ENCODE measurements at places on chromosomes 13 and 19. TPM values are rescaled to one million over a fixed set of nuclear protein-coding genes. Genes with fewer than 3 reads are reported as not detected.

Gene KLK4
- not detected for total RNA-seq

Gene JSRP1
- not detected for total RNA-seq

Gene LCP1
- total RNA-seq, result 2.9 TPM

Gene ACP4
- not detected for total RNA-seq

Gene VPS36
- total RNA-seq, result 64.3 TPM

Gene OR7A5
- total RNA-seq, result 0.73 TPM

Gene ZNF560
- 1.7 TPM for total RNA-seq

Gene KCNRG
- 3.3 TPM for total RNA-seq

Gene SPTBN4
- 1.00 TPM for total RNA-seq

Gene SULT2A1
- not detected for total RNA-seq

Gene VN1R2
- not detected for total RNA-seq

Gene ZNF626
- total RNA-seq, result 9.1 TPM

Gene FBXO17
- 27.6 TPM for total RNA-seq

Gene KCTD12
- total RNA-seq, result 12.8 TPM

Gene C19orf73
- total RNA-seq, result 1.0 TPM

Gene MYO1F
- 0.15 TPM for total RNA-seq

Gene CYP2A6
- not detected for total RNA-seq

Gene FFAR3
- not detected for total RNA-seq

Gene CGB5
- not detected for total RNA-seq

Gene CGB8
- not detected for total RNA-seq

Gene CPB2
- total RNA-seq, result not detected

Gene RFPL4A
- not detected for total RNA-seq

Gene NLRP9
- total RNA-seq, result not detected

Gene COL4A2
- total RNA-seq, result 112 TPM

Gene PRODH2
- total RNA-seq, result not detected

Gene MISP3
- total RNA-seq, result under 0.01 TPM

Gene GPR183
- total RNA-seq, result under 0.01 TPM

Gene GTF2F1
- total RNA-seq, result 44.7 TPM

Gene MADCAM1
- total RNA-seq, result not detected

Gene FAM124A
- 9.3 TPM for total RNA-seq

Gene ZNF583
- total RNA-seq, result 7.6 TPM

Gene DHDH
- 1.1 TPM for total RNA-seq

Gene NCR1
- total RNA-seq, result not detected

Gene NBEA
- total RNA-seq, result 0.31 TPM

Gene KLK3
- total RNA-seq, result not detected

Gene B3GNT8
- 0.33 TPM for total RNA-seq

Gene LAIR1
- not detected for total RNA-seq

All from melanocyte of skin (primary cell).